ENCODE measurements at places on chromosomes 11 and 22.

- no peak for DNase-seq
Measured at GRCh38 chr11:20357150-20357549, 6.4 kb upstream of the HTATIP2 start.

DNA sequence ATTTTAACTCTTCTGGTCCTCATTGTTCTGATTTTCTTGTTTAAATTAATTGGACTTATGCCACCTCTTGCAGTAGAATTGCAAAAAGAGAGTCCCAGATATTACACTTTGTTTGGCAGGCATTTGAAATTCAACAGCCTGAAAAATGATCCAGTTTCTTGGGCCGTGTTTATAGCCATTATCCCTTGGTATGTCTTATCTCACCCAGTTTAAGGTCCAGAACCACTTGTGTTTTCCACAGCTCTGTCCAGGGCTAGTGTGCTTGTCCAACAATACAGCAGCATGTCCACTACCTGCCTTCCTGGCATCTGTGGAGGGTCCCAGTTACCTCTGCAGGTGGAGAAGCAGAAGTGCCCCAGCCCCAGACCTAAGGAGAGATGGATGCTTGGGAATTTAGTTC lies 397.4 kb downstream of the SOX6 start:
- no peak for DNase-seq

- no peak for DNase-seq
Measured at GRCh38 chr22:39490135-39490798, 11.8 kb upstream of the MIEF1 start.

- DNase-seq: no peak
Measured at GRCh38 chr11:10824888-10825287, 16.2 kb upstream of the EIF4G2 start.

DNA sequence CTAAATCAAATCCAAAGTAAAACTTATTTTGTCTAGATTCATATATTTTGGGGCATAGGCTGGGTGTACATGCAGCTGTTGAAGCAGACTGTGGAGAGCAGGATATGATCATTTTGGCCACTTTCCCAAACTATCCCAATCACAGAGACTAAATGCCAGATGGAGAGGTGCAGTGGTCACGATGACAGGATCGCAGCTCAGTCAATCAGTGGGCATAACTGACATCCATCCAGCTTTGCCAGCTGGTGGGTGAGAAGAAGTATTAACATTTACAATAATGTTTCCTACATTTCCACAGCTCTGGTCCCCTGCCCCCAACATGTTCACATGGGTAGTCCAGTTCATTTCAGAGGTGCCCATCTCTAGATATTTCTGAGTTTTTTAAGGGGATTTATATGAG lies 255.5 kb upstream of the SESN3 start:
- no peak for DNase-seq

- peak; percentile 5 for DNase-seq
Measured at GRCh38 chr11:130213143-130213978, 53.8 kb downstream of the ST14 start.

DNA sequence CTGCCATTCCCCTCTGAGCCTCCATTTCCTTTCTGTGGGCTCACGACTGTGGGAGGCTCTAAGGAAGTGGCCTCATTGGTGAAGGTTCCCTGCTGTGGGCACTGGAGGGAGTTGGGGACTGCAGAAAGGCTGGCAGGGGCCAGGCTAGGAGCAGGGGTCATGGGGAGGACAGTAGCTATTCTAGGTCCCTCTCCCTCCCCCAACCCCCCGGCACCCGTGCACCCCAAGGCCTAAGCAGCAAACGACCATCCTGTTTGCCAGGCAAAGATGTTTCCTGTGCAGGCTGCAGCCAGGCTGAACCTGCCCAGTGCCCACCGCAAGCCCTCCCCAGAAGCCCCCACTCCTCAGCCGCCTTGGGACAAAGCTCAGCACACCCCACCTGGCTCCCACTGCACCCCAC lies 189.4 kb downstream of the MN1 start:
- DNase-seq: no peak

- DNase-seq: no peak
Measured at GRCh38 chr22:38271927-38272372, 860 bp downstream of the TMEM184B start.

GRCh38 chr11:14380947-14381561 lies 22.1 kb upstream of the RRAS2 start:
- DNase-seq: no peak

DNA sequence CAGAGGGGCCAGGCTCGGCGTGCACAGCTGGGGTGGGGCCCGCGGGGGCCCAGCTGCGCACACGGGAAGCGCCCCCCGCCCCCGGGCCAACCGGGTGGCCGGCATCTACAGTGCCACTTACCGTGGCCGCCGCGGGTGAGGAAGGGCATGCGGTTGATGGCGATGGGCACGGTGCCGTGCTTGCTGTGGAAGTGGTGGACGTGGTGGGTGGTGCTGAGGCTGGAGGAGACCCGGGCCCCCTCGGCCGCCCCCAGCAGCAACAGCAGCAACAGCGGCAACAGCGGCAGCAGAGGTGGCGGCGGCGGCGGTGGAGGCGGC lies 51.4 kb downstream of the SLC22A12 start:
- no peak for DNase-seq

DNA sequence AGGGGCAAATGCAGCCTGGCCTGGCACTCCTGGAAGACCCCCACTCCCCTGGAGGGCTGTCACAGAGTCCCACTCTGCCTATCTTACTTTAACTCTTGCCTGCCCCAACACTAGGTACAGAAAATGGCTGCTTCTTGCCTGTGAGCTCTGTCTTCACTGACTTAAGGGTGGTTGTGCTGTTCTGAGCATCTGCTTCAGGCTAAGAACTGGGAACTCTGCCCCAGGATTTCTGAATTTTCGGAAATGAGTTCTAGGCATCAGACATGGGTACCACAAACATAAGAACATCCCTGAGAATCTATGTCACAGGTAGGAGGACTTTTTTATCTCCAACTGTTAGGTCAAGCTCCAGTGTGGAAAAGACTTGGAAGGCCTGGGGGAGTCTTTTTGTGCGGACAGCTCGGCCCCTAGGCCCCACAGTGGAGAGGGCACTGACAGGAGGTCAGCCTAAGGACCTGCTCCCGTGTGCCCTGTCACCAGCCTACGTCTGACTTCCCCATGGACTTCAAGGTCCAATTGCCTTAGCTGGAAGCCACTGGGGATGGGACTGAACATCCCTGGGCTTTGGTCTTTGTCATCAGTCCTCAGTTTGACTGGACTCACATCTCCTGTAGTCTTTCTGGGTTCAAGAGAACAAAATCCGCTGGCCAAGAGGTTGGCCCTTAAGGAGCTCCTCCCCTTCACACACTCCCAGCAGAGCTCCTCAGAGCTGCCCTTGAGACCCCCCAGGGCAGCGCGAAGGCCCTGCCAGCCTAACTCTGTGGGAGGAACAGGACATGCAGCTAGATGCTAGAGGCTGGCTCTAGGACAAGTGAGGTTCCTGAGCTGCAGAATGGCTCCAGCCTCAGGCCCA lies 31.9 kb downstream of the PPP2R1B start:
- no peak for DNase-seq

DNA sequence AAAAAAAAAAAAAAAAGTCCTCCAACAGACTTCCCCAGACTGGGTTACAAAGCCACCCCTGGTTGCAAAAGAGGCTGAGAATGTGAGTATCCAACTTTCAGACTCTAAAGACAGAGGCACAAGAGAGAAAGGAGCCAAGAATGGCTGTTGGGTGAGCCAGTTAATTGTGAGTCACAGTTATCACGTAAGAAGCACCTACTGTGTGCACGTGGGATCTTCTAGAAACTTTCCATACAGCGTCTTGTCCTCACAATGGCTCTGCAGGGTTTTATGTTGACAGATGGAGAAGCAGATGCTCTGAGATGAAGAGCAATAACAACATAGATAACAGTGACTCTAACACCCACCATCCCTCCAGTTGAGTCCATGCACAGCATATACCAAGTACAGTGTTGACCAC lies 41.0 kb downstream of the CD82 start:
- no peak for DNase-seq

DNA sequence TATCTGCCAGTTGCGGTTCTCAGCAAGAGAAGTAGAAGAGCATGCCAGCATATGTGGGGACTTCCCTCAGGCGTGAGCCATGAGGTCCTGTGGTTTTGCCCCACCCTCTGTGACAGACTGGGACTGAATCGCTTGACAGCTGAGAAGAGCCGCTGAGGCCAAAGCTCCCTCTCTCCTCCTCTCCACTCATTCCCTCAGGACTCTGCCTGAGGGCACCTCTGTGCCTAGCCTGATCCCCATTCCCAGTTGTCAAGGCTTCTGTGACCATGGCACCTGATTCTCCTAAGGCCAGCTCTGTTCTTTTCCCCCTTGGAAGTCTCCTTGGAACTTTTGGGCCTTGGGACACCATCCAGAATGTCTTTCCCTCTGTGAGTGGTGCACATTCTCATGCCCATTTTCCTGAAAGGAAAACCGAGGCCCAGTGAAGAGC lies 27.0 kb downstream of the ART5 start:
- no peak for DNase-seq

DNA sequence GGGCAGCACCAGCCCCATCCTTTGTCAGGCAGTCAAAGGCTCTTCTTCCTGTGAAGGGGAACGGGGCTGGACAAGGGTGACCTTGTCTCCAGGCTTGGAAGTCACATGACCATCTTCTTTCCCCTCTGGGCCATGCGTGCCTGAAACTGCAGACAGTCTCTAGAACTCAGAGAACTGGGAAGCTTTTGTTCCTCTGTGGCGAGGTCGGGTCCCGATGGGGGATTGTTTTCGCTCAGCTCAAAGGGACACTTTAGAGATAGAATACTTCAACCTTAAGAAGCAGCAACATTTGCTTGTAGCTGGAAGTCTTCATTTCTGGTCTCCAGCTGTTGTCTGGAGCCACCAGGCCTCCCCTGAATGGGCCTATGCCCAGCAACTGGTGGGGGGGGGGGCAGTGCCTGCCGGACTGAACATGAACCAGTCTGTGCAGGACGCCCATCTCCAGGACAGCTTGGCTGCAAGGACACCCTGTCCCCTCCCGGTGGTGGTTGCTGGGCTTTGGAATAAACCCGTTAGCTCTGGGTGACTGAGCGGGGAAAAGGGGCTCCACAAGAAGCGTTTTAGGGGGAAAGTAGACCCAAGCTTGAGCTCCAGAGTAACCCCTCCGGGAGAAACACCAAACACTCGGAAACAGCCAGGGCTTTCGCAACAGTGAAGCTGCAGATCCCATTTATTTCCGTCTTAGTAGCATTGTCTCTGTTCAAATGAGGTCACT lies 55.7 kb upstream of the EMID1 start:
- DNase-seq: no peak

DNA sequence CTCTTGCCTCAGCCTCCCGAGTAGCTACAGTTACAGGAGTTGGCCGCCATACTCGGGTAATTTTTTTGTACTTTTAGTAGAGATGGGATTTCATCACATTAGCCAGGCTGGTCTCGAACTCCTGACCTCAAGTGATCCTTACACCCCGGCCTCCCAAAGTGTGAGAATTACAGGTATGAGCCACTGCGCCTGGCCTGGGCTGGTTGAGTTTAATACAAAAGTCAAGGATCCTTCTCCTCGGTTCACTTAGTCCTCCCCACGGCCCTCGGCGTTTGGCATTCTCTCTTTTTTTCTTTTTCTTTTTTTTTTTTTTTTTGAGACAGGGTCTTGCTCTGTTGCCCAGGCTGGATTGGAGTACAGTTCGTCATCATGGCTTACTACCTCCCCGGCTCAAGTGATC lies 33.0 kb downstream of the MCHR1 start:
- no peak for DNase-seq

DNA sequence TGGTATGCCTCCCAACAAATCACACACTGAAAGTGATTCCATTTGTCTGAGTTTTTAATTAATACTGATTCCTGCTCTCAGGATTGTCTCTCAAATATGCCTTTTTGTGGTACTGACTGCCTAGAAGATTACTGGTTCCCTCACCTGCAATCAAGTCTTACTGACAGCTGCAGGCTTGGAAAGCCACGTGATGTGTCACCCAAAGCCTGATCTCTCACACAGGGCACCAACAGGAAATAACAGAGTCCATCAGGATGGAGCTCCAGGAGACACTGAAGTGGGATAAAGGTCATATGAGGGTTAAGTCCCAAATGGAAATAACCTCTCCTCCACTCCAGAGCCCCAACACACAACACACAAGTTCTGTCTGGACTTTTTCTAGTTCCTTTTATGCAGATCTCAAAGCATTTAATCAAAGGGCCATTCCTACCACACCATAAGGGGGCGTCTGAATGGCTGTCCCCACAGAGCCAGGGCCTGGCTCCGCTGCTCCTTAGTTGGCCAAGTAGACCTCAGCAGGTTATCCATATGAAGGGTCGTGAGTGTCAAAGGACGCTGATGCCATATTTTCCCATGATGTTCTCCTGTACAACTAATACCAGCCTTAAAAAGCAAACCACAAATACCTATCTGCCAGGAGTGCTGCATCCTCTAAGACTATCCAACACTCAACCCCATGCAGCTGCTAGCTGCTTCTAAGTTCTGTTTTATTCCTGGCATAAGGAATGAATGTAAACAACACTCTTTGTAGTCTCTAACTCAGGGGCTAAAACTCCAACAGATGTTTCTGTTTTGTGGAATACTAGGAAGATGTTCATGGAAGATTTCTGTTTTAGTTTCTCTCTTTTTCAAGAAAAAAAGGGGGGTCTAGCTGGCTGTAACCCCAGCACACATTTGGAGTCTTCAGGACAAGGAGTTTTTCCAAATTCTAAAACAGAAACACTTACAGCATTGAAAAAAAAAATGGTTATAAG lies 13.0 kb downstream of the SCUBE2 start:
- no peak for DNase-seq

GRCh38 chr11:121656328-121657090 lies 203.7 kb upstream of the SORL1-AS1 start:
- DNase-seq: no peak

DNA sequence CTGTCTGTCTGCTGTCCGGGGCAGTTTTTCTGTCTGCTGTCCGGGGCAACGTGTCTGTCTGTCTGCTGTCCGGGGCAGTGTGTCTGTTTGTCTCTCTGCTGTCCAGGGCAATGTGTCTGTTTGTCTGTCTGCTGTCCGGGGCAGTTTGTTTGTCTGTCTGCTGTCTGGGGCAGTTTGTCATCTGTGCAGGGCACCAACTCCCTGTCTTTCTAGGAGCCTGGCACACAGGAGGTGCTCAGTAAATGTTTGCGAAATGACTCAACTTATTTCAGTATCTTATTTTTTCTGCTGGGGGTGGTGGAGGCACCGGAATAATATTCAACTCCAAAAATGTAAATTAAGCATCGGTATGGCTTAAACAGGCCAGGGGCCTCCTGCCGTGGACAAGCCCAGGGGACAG lies 12.0 kb upstream of the TTLL12 start:
- no peak for DNase-seq
